ENCODE measurements at places on chromosomes 1 and 21.

- DNase-seq: no peak
These were observed 27.2 kb downstream of the GORAB start for GRCh38 chr1:170559166-170559565.

GRCh38 chr1:26305667-26306289, 658 bp downstream of the UBXN11 start:
- DNase-seq: no peak

GRCh38 chr1:160868141-160868540, 5.5 kb upstream of the CD244 start:
- no peak for DNase-seq

DNA sequence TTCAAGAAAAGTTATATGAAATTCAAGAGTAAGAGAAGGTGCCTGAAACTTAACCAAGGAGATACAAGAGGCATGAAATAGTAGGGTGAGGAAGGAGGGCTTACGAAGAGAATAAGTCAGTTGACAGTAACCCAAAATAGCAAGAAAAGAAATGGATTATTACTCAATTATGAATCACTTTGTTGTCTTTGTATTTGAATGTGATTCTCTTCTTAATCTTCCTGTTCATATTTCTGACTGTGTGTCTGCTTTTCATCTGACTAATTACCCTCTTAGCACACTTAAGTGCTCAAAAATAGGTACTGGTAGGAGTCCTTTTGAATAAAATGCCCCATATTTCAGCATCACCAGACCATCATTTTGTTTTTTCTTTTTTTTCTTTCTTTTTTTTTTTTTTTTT, 39.4 kb downstream of the GLMN start:
- no peak for DNase-seq

GRCh38 chr21:20698585-20698984, 299.6 kb upstream of the NCAM2 start:
- DNase-seq: no peak

DNA sequence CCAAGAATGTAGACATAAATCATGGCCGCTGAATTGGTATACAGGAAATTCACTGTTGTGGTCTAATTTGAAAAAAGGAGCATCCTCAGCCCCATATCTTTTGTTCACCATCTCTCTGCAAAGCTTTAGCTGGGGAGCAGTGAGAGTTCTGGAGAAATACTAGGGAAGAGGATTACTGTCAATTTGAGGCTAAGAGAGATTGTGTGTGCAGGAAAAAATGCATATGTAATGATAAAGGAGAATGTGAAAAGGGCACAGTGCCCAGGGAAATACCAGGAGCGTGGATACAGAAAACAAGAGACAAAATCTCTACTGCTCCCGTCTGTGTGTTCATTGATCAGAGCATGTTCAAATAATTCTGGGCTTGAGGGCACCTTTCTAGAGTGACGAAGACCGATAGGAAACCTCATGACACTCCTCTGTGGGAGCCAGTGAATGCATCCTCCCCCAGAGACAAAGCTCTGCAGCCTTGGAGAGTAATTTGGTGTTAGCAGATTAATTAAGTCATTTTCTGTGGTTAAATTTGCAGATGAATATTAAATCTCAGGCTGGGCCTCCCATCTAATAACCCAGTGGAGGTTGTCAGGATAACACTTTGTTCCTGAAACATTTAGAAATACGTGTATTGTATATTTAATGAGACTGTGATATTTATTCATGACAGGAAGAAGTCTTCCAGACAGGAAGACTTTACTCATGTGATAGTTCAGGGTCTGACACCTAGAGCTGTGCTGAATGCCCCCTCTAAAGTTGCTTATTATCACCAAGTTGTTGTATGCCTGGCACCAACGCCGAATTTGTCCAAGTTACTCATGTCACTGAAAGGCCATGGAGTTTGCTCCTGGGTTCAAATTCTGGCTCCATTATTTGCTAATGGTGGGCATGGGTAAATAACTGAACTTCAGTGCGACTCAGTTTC, 287.3 kb upstream of the SGIP1 start:
- DNase-seq: no peak

DNA sequence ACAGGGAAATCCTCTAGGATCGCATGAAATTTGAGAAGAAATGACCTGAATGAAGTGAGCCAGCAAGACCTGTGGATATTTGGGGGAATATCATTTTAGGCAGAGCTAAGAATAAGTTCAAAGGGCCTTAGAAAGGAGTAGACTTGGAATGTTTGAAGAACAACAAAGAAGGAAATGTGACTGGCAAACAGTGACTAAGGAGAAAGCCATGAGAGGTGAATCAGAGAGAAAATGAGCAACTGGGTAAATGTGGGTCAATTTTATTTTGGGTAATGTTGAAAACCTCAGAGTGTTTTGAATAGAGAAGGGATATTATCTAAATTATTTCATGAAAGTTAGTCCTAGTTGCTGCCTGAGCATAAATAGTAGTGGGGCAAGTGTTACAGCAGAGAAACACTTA, 672.8 kb downstream of the LMO4 start:
- DNase-seq: no peak

DNA sequence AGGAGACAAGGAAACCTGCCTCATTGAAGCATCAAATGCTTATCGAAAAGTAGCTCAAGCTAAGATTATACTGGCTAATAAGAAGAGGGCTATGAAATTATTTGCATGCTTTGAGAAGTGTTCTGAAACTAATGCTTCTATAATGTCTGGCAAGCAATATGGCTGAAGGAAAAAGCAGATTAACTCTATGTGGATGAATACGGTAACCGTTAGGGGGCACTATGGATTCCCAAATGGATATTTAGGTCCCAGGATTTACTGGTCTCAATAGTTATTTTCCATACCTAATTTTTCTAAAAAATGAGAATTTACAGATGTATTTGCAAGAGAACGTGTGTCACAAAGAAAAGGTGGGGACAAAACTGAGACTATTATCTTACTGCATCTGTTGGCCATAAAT, 34.6 kb upstream of the RRP15 start:
- DNase-seq: no peak

DNA sequence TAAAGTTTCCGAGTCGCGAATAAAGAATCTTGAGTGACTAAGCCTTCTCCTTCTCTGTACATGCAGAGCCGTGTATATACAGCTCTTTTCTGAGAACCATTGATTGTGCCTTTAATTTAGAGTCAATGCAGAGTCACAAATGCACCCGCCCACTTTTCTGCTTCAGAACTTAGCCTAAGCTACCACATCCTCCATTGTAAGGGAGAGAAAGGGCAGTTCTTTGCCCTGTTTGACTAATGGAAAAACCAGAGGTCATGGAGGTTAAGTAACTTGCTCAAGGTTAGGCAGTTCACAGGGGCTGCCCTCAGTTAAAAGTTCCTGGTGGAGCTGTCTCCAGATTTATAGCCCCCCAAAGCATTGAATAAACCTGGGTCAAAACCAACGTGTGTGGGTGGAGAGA, 139.6 kb downstream of the TOMM20 start:
- no peak for DNase-seq

DNA sequence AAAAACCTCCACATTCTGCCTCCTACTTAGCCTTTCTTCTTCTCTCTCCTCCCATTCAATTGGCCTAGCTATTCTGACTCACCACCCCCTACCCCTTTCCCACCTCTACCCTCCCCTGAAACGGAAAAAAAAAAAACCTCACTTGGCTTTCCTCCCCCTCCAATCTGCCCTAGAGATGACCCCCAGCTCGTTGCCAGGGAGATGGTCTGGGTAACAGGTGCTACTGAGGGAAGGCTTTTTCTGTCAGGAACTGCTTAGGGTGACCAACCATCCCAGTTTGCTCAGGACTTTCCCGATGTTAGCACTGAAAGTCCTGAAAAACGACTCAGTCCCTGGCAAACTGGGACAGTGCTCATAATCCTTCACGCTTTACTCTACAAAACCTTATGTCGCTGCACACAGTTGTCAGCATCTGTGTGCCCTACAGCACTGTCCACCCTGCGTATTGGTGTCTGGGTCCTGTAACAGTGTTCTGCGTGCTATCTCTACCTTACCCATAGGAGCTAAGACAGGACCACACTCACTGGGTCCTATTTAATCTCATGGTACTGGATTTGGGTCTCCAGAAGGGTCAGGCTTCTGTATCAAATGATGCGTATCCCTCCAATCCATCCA, 7.7 kb upstream of the CADM3 start:
- no peak for DNase-seq

- no peak for DNase-seq
These were observed 63.0 kb downstream of the KCNT2 start for GRCh38 chr1:196545222-196545621.

- no peak for DNase-seq
These were observed 2.0 kb downstream of the ADAMTSL4 start for GRCh38 chr1:150551051-150551783.

DNA sequence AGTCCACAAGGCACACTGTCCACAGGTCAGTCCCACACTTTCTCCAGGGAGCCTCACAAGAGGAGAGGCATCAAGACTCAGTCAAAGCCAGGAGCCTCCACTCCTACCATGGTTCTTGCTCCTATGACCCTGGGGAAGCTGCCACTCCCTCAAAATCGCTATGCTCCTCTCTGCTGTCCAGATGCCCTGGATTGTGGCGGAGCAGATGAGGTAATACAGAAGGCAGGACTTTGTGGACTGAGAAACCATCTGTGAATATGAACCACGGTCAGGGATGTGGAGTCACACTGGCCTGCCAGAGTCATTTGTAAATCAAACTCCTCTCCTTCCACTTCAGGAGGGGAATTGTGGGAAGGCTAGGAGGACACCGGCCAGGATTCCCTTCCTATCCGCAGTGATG, 20.6 kb downstream of the VWA5B1 start:
- no peak for DNase-seq

GRCh38 chr1:30684259-30684658, 39.1 kb downstream of the MATN1 start:
- no peak for DNase-seq

DNA sequence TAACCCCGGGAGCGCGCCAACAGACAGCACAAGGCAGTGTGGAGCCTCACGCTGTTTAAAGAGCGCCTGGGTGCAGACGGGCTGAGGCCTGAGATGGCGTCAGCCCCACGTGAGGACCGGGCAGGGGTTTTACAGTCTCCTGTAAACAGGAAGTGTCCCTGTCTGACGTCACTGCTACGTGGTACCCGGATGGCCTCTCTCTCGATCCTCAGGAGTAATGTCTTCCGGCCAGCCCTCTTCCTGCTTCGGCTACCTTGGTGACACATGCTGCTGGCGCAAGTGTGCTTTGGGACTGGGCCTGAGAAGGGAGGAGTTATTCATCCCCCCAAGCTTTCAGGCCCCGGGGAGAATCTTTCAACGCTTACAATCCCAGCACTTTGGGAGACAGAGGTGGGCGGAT, 41.2 kb downstream of the CNST start:
- DNase-seq: no peak

- DNase-seq: no peak
These were observed 3.5 kb upstream of the CD244 start for GRCh38 chr1:160866001-160866694.

DNA sequence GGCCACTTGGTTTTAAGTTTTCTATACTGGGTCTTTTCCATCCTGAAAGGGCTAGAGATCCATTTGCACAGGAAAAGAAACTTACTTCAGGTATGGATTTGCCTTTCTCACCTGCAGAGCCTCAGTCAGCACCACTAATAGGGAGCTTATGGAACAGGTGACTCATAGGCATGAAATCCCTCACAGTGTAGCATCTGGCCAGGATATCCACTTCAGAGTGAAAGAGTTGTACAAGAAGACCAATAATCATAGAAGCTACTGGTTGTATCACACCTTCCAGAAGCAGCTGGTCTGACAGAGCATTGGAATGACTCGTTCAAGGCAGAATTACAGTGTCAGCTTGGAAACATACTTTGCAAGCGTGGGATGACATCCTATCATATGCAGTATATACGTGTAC, 26.3 kb upstream of the SYT14 start:
- DNase-seq: no peak

- DNase-seq: no peak
These were observed 22.2 kb upstream of the PTPN14 start for GRCh38 chr1:214573386-214574318.

DNA sequence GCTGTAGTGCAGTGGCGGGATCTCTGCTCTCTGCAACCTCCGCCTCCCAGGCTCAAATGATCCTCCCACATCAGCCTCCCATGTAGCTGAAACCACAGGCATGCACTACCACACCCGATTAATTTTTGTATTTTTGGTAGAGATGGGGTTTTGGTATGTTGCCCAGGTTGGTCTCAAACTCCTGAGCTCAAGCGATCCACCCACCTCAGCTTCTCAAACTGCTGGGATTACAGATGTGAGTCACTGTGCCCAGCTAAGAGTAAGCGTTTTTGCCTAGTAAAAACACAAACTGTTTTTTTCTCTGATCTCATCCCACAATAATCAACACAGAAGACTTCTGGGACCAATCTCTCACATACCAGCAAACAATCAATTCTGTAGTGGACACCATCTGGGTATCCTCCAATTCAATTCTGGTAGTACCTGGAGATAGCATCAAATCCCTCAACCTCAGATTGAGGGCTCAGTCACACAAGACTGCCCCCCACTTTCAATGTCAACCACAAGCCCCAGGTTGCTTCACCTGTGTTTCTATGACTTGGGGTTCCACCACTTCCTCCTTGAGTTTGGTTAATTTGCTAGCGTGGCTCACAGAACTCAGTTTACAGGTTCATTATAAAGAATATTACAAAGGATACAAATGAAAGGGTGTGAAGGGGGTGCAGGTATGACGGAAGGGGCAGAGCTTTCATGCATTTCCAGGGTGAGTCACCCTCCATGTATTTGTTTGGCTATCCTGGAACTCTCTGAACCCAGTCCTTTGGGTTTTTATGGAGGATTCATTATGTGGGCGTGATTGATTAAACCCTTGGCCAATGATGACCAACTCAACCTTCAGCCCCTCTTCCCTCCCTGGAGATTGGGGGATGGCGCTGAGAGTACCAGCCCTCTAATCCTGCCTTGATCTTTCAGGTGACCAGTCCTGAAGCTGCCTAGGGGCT, 40.0 kb upstream of the RHOU start:
- DNase-seq: no peak

- no peak for DNase-seq
These were observed 28.3 kb upstream of the IFI44L start for GRCh38 chr1:78591971-78592370.
